ENCODE measurements at places on chromosomes 6 and 20.

GRCh38 chr6:125746731-125747588, 2.5 kb upstream of the HEY2 start:
- DNase-seq: peak; percentile 49

DNA sequence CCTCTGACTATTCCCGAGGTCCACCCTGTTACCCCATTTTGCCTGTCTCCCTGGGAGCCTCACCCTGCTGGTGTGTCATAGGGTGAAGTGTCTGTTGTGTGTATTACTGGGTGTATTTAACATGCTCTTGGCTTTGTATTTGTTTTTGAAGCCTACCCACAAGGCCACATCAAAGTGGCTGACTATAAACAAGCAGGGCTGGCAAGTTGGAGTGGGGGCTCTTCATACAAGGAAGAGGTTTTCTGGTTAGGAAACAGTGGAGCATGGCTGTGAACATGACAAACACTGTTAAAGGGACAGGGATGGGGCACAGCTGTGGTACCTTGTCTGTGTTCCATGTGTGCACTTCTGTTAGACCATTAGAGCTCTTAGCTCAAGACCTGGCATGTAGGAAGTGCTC, 26.3 kb downstream of the HECA start:
- DNase-seq: no peak

DNA sequence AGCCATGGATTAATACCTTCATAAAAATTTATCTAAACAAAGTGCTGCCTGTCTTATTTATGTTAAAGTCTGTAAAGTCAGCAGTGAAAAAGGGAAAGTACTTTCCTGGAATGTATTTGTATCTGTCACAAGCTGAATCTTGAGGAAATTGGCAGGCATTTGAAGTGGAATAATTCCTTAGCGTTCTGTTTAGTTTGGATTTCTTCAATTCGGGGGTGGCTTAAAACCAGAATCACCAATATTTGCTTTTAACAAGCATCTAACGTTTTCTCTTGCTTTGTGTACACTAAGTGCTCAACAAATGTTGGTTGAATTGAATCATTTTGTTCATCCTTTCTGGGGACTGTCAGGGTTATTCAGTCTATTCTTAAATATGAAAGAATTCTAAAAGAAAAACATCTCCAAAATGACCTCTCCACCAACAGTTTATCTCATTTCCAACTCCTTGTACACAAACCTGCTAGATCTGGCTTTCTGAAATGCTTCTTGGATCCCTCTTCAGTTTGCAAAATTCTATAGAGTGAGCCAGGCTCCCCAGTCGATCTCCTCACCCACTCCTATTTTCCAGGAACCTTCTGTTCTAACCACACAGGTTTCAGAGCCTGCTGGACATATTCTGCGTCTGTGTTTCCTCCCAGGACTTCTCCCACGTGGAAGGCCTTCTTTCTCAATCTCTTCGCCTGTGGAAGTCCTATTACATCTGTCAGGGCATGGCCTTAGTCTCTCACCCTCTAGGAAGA, 2.0 kb upstream of the NPEPL1 start:
- no peak for DNase-seq

GRCh38 chr6:44257025-44257752, at the start of gene SLC35B2:
TSS of gene SLC35B2 (minus strand) at chr6:44257528. CDS start at chr6:44257410, 118 bp downstream.
- DNase-seq: peak; percentile 74

DNA sequence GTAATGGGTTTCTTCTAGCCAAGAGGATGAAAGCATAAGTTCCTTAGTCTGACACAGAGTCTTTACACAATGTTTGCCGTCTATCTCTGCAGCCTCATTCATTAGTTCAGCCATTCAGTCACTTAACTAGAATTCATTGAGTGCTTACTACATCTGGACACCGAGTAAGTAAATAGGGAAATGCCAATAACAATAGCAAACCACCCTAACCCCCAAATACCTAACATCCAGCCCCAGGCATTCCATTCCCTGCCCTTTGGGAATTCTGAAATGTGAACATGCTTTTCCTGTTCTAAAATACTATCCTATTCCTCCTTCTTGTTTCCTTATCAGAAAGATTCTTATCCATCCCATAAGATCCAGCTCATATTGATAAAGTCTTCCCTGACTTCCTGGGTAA, 277.6 kb upstream of the RNF217 start:
- DNase-seq: no peak

- no peak for DNase-seq
Measured at GRCh38 chr6:137357263-137357947, 136.8 kb downstream of the OLIG3 start.

DNA sequence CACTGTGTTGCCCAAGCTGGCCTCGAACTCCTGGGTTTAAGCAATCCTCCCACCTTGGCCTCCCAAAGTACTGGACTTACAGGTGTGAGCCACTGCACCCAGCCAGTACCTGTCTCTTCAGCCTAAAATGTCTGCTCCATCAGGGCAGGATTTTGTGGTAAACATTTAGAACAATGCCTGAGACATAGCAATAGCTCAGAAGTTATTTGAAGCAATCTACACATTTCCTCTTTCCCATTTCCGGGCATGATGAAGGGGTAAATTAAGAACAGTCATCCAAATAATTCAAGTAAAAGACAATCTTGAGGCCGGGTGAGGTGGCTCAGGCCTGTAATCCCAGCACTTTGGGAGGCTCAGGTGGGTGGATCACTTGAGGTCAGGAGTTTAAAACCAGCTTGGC, 69.0 kb upstream of the ZNF217 start:
- no peak for DNase-seq

- no peak for DNase-seq
Measured at GRCh38 chr20:62376112-62377063, 9.3 kb upstream of the LAMA5 start.

DNA sequence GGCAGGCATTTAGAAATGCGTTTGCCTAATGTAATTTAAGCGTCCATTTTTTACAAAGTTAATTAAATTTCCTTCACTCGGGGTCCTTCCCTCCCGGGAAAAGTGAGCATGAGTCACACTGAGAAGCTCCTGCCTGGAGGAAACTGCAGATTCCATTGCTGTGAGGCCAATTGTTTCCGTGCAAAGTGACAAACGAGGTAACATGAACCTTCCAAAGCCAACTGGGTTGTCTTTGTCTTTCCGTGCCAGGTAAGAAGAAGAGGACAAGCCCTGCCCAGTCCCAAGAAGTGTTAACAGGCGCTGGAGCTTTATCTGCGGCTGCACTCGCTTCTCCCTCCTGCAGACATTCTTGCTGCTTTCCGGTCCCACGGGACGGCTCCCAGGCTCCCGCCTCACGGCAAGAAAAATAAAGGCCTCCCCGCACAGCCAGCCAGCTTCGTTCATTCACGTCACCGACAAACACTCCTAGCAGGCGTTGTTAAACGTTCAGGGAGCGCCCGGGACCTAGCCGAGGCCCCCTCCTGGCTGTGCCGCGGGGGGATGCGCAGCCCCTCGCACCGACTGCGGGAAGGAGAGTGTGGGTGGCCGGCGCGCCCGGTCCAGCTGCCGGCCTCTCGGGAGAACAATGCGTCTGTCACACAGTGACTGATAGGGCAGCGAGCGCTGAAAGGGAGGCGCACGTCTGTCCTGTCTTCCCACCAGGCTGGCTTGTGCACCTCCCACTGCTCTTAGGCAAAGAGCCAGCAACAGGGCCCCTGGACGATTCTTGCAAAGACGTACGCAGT, 61.5 kb upstream of the HDDC2 start:
- DNase-seq: no peak

- DNase-seq: no peak
Measured at GRCh38 chr6:41970436-41970846, 28.8 kb upstream of the CCND3 start.

- DNase-seq: no peak
Measured at GRCh38 chr6:136244061-136244616, 6.0 kb downstream of the MTFR2 start.

DNA sequence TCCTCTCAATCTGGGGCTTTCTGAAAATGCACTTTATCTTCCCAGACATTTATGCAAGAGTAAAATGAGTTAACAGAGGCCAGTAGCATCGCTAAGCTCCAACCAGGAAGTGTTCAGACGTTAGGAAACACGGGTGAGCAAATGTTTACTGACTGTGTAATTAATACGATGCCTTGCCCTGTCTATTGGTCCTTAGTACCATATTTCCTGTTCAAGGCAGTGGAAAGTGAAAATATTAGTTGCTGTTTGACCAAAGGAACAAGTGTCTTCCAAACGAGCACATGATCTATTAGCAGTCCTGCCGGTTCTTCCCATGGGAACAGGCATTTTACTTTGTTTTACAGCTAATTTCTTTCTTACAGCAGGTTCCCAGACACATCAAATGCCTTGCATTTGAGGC, 311.1 kb upstream of the JAG1 start:
- no peak for DNase-seq

DNA sequence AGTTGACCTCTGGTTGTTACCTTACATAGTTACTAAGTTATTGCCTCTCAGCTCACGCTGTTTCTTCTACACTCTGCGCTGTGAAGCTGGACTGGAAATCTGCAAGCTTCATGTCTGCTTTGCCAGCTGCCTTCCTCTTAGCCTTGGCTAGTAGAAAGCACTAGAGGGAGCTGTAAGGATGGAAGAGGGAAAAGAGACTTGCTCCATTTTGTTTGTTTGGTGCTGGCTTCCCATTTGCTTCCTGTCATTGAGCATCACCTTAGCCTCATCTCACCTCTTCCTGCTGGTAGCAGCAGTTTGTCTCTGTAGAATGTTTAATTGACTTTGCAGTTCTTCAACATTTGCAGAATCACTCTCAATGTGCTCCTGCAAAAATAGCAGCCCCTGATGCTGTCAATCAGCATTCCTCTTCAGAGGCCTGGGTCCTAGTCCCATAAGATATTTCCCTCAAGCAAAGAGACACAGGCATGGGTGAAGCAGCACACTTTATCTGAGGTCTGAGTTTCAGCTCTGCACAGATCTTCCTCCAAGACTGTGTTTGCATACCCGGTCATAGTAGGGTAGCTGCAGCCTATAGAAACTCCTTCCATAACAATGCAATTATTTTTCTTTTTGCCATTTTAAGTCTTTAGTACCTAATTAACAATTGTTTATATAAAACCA, 302.2 kb upstream of the EPHA7 start:
- DNase-seq: no peak

DNA sequence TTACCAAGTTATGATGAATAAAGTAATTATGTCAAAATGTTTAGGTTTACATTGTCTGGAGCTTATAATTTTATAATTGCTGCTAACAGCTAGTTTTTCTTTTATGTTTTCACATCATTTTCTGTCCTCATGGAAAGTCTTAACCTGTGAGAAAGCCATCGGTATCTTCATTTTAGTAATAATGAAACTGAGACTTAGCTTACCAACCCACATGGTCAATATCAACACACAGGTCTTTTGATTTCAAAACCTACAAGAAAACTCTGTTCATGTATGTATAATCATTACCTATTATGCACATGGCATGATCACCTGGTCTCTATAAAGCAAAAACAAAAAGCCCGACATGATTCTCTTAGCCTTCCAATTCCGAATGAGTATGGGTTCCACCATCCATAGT, 61.9 kb downstream of the KCNQ5 start:
- DNase-seq: no peak

DNA sequence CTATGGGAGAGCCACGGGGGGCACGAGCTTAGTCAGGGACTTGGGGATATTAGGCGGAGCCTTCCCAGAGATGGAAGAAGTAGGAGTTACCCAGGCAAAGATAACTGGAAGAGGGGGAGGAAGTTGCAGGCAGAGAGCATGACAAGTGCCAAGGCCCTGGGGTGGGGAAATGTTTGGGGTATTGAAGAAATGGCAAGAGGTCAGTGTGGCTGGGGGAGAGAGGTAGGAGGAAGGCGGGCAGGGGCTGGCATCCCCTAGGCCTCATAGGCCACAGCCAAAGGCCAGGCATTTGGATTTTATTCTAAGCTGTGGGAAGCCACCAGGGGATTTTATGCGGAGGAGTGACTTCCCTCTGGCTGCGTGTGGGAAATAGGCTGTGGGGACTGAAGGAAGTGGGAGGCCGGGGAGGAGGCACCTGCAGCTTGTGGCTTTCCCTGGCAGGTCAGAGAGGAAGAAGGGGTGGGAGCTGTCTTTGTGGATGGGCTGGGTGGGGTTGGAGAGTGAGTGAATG, 22.7 kb downstream of the SNAI1 start:
- no peak for DNase-seq

DNA sequence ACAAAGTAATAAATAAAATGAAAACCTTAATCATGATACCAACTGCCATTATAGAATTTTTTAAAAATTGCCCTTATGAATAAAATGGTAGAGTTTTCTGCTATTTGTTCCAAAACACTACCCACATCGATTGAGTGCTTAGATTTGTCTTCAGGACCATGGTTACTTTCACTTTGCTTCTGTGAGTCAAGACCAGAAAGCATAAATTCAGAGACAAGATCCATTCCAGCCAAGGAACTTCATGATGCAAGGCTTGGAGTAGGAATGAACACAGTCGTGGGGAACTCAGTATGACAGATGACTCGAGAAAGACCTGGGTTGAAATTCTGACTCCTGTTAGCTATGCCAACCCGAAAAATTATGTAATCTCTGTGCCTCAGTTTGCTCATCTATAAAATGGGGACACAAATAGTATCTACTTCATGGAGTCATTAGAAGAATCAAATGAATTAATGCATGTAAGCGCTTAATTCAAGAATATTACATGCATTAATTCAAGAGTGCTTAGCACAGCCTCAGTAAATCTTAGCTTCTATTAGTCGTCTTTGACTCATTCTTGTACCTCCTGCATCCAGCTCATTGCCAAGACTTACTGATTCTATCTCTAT, 72.5 kb upstream of the MYLIP start:
- DNase-seq: no peak

DNA sequence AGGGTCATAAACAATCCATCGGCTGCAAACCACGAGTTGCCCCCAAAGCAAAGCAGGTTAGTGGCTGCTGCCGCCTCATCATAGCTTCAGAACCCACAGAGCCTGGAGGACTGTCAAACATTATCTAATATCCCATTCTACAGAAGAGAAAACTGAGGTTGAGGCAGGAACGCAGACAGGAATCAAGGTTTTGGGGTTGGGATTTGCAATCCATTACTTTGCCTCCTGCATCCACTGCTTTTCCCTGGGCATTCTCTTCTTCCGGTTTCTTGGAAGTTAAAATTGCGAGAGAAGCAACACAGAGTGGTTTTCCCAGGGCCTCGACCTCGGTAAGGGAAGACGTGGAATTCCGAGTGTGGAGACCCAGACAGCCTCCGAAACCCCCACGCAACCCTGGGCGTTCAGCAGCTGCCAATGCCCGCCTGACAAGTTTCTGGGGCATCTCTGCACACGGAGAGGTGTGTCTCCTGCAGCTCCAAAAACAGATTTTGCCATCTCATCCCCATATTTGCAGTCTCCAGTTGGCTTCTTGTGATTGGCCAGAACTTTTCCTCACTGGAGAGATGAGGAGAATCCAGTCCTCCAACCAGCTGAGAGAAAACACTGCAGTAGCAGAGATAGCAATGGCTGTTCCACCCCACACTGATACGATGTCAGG, 45.5 kb upstream of the SNAP25 start:
- no peak for DNase-seq

GRCh38 chr20:14896569-14896968, 559.2 kb upstream of the FLRT3 start:
- no peak for DNase-seq

DNA sequence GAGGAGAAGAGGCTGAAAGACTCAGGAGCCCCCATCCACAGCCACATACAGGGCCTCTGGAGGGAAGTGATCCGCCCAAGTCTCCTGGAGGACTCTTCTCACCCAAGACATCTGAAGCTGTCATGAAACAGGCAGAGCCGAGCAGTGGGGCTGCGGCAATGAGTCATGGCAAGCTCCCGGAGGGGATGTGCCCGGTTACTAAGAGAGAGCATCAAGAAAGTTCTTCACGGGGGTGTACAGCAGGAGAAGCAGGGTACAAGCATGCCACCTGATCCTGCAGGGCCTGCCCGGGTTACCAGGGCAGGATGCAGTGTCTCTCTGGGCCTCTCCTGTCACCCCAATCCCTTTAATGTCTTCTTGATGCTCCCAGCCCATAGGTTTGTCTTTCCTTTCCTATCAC, 21.1 kb downstream of the TRIM26 start:
- no peak for DNase-seq

- no peak for DNase-seq
Measured at GRCh38 chr20:24546232-24546892, 76.9 kb downstream of the SYNDIG1 start.
